ENCODE measurements at places on chromosomes 5 and 9.

DNA sequence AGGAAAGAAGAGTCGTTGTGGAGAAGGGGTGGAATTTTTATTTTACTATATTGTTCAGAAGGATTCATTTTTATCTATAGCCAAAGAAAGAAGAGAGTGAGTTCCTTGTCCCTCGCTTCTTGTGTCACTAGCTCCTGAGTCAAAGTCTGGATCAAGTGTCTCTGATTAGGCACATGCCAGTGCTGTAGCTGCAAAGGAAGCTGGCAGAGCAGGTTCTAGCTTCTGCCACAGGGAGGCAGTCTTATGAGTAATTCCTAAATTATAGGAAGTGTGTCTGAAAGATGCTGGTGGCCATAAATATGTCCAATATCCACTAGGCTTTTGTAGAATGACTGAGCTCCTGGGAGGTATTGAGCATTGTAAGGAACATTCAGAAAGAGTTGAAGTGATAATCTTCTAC is 84.7 kb downstream of the DOCK2 start:
- DNase-seq: no peak

DNA sequence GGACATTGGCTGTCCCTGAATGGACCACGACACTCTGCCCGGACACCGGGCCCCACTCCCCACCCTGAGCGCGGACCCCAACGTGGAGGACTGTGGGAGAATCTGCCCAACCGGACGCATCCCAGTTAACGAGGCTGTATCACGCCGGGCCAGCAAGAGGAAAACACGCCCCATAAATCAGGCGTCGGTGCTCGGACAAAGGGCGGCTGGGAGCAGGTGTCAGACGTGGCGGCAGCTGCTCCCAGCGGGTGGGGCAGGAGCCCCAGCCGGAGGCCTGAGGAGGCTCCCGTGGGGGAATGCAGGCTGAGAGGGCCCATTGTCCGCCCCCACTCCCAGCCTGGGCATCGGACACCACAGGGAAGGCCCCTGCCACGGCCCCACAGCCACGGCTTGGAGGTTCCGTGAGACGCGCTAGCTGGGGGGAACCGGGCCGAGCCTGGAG is 19.2 kb downstream of the NOTCH1 start:
- no peak for DNase-seq

DNA sequence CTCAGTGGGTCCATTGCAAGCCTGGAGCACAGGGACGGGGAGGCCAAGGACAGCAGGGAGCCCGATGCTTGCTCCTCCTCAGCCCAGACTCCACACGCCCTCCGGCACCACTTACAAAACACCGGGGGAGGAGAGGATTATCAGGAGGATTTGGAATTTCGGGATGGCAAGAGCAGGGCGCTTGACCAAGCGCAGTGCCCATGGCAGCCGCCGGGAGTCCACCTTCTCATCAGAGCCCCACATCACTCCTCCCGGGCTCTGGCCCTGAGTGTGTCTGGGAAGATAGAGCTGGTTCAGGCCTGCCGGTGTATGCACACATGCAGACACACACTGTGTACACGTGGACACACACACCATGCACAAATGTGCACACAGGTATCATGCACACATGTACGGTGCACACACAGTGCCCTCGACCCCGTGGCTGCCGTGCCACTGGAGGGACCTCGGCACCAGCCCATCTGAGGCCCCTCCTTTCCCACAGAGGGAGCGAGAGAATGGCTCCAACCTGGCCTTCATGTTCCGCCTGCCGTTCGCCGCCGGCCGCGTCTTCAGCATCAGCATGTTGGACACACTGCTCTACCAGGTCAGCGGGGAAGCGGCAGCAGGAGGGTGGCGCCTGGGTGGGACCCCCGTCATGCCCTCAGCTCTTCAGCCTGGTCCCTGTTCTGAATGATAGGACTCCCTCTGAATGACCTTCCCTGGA is 81.7 kb downstream of the KCNT1 start:
- no peak for DNase-seq

DNA sequence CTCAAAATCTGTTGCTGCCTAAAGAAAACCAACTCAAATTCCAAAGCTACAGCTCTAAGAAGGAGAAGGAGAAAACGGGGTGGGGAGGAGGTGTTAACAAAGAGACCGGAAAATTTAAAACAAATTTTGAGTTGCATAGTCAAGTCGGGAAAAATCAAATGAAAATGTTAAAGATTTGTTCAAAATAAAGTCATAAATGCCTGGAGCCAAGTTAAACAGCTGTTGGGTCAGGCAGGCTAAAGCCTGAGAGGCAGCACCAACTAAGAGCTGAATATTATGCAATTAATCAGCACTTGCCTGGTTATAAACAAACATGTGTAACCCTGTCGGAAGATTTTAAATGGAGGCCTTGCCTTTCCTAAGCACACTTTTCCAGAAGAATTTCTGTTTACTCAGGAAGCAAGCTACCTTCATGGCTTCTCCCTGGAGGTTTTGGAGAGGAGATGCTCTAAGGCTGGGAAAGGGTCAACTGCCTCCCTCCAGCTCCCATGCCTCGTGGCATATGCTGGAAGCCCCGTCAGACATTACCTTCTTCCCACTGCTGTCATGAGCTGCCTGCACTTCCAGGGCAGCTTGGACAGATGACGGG is 270.5 kb downstream of the DMRT2 start:
- DNase-seq: no peak

DNA sequence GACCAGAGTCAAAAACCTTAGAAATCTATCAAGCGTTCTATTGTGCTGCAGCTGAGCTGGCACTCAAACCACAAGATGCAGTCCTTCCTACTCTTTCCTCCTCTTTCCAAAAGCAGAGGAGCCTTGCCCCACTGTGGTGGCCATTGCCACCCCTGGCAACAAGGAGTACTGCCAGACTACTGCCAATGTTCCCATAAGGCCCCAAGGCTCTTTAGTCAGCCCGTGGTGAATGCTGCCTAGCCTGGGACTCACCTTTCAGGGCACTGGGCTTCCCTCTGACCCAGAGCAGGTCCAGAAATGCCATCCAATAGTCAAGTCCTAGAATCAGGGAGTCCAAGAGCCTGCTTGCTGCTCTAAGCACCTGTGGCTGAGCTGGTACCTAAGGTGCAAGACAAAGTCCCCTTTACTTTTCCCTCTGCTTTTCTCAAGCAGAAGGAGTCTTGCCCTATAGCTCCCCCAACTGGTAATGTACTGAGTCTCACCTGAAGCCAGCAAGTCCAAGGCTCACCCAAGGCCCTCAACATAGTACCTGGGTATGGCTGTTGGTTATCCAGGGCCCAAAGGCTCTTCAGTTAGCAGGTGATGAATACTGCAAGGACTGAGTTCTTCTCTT is 219.4 kb downstream of the ATPSCKMT start:
- DNase-seq: no peak

DNA sequence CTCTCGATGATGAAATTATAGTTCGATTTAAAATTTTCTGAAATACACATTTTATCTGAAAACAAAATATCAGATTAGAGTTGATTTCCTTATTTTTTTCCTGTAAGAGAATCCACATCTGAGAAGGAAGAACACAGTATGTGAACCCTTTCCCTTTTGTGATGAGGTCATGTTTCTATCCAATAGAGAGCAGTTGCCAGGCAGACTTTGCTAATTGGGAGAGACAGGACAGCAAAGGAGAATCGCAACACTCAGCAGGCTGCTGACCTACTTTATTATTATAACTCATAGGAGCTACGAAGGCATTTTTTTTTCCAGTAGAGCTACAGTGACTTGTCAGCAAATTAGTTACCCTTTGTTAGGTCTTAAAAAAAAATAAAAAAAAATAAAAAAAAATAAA is 242.1 kb downstream of the HCN1 start:
- no peak for DNase-seq

GRCh38 chr9:122191584-122191983 is 31.9 kb downstream of the MORN5 start:
- DNase-seq: no peak

DNA sequence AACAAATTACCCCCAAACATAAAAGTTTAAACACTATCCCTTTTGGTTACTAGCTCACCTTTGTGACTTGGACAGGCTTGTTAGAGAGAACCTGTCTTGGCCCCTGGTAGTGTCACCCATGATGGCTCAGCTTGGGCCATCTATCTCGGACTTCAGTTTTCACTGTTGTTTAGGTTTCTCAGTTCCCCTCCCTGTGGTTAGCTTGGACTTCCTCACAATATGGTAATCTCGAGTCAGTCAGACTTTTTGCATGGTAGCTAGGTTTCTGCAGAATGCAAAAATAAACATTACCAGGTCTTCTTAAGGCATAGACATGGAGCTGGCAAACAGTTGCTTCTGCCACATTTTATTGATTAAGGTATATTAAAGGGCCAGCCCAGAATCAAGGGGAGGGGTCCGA is 324.3 kb upstream of the RORB start:
- no peak for DNase-seq

DNA sequence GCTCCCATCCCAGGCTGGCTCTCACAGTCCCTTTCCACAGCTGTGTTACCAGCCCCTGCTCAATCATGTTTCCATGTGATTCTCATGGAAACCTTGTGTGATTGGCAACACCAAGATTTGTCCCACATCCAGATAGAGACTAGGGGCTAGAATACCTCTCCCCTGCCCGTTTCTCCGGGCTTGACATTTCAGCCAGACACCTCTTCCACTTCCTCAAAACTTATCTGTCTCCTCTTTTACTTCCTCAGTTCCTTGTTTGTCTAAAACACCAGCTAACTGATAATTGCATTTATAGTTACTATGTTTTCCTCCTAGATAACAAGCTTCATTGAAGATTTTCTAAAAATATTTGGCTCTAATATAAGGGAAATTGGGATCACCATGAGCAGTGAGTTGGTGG is 16.6 kb upstream of the KCNMB1 start:
- DNase-seq: no peak

DNA sequence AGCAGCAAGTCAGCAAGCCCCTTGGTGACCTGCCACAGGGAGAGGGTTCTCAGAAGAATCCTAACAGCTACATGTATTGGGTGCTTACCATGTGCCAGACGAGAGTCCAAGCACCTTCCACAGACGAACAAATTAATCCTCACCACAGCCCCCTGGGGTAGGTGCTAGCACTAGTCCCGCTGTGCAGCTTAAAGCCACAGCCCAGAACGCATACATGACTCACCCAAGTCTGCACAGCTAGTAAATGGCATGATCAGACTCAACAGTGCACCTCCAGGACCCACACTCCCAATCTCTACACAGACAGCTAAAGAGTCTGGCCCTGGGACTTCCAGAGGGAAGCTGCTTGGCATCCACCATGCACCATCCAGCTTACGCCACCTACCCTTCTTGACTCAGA is 111.5 kb downstream of the PAX5 start:
- no peak for DNase-seq

DNA sequence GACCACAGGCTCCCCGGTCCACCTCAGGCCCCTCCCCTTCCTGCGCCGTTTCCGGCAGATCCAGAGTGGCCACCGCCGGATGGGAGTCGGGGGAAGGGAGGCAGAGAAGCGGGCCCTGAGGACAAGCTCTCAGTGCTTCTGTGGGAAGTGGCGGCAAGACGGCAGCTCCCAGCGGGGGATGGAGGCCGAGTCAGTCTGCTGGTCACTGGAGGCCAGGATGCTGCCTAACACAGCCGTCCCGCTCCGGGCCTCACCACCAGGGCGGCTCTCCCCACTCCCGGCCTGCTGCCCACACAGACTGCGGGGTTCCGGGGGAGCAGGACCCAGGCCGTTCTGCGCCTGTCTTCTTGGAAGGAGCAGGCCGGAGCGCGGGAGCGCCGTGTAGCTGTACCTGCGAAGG is 31.4 kb downstream of the FXN start:
- DNase-seq: no peak

GRCh38 chr5:1099926-1100663 is 11.8 kb downstream of the SLC12A7 start:
- DNase-seq: no peak

DNA sequence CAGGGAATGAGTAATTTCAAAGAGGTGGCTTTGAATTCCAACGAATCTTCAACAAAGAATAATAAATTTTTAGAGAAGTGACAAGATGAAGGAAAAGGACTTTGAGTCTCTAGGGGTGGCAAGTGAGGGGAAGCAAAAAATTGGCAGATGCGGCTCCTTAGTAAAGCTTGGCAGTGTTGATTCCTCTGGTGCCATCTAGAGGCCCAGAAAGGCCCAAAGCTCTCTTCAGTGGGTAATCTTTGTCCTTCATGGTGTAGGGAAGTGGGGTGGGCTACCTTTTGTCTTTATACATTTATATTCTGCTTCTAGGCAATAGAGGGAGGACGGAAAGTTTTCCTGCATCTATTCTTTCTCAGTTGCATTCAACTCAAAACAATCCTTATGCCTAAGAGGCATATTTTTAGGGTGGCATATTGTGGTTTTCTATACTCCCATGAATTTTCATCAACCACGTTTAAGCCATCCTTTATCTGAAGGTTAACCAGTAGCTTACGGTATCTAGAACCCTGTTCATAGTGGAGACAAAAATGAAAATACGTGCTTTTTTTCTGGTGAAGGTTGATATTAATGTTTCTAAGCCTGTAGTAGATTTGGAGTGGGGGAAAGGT is 17.5 kb upstream of the ROPN1L start:
- no peak for DNase-seq

GRCh38 chr9:94666364-94667099 is 27.2 kb upstream of the FBP1 start:
- DNase-seq: no peak

- DNase-seq: no peak
Observed at GRCh38 chr9:88932766-88933165, 58.5 kb upstream of the S1PR3 start.

GRCh38 chr5:177443144-177443983 is 3.2 kb upstream of the PRR7 start:
- DNase-seq: no peak

DNA sequence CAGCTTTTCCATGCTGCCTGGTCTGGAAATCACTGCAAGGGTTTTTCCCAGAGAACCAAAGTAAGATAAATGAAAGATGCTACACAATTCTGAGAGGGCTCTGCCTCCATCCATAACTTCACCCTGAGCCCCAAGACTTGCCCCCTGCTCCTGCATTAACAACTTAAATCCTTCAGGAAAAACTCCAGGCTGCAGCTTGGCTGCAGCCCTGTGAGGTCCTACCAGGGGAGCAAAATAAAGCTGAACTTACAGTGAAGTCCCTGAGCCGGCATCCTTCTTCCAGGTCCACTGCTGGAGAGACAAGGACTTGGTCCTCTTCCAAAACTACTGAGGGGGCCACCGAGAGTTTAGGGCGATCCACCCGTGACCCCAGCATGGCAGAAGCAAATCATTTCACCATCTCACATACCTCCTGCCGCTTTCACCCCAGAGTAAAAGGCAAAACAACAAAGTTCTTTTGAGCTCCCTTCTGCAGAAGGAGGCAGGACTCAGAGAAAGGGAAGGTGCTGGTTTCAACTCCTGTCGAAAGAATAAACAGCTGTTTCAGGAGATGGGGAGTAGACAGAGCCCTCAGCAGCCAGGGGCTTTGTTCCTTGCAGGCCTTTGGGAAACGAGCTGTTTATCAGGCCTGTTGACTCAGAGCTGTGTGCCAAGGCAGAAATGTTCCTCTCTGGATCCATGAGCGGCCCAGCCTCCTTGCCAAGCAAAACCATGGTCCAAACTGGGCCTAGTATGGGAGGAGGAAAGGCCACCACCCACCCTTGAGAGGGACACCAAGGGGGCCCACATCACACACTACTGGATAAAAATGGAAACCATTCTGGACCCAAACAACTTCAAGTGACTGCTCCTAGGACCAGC is 20.6 kb downstream of the GGTA1 start:
- no peak for DNase-seq

- no peak for DNase-seq
Observed at GRCh38 chr5:171934586-171934985, 71.9 kb downstream of the FBXW11 start.
